ENCODE measurements at places on chromosomes 12 and 14. TPM values are rescaled to one million over a fixed set of nuclear protein-coding genes. Genes with fewer than 3 reads are reported as not detected.

The FOXN4 gene
- total RNA-seq, result not detected

The MYO1A gene
- total RNA-seq, result 48.5 TPM

The PTGER2 gene
- total RNA-seq, result 3.9 TPM

The RASSF9 gene
- 1.9 TPM for total RNA-seq

The NFATC4 gene
- total RNA-seq, result 148 TPM

The FRS2 gene
- 31.1 TPM for total RNA-seq

The TAS2R19 gene
- 1.9 TPM for total RNA-seq

The TMEM30B gene
- 97.8 TPM for total RNA-seq

The SLC38A4 gene
- total RNA-seq, result 0.69 TPM

The CSRNP2 gene
- total RNA-seq, result 32.5 TPM

The GPR132 gene
- 3.7 TPM for total RNA-seq

The SYCP3 gene
- total RNA-seq, result 0.32 TPM

The OVCH1 gene
- total RNA-seq, result not detected

The OR4K1 gene
- total RNA-seq, result not detected

The GLTP gene
- 28.2 TPM for total RNA-seq
